ENCODE measurements at places on chromosomes 5 and 9.

DNA sequence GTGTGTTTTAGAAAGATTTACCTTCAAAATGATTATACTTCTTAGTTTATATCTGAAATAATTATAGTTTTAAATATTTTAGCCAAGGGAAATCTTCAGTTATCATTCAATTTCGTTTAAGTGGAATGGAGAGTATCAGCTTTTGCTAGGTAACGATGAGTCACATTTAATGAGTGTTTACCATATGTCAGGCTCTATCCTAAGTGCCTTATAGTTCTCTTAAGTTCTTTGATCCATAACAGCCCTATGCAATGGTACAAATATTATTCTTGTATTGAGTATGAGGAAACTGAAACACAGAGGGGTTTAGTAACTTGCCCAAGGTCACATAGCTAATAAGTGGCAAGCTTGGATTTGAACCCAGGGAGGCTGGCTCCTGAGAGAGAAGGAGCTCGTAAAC is 37.5 kb upstream of the SHB start:
- DNase-seq = no peak

DNA sequence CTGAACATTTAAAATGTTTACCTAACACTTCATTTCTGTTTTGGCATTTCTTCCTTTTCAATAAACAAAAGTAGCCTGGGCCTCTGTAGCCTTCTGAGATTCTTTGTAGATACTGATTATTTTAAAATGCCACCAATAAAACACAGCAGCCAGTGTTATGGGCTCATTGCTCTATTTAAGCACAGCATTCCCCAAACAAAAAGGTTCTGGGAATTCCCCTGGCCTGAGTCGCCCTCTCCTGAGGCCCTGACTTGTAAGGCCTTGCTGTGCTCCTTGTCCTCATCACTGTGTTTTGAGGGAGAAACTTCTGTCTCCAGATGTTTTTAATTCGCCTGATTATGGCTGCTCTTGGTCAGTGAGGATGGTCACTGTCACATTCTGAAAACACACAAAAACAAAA is 33.0 kb upstream of the CTXN3 start:
- no peak for DNase-seq

GRCh38 chr9:129336130-129336528 is 158.1 kb upstream of the IER5L start:
- DNase-seq = no peak

GRCh38 chr9:84212246-84212645 is 128.3 kb downstream of the SLC28A3 start:
- DNase-seq = no peak

DNA sequence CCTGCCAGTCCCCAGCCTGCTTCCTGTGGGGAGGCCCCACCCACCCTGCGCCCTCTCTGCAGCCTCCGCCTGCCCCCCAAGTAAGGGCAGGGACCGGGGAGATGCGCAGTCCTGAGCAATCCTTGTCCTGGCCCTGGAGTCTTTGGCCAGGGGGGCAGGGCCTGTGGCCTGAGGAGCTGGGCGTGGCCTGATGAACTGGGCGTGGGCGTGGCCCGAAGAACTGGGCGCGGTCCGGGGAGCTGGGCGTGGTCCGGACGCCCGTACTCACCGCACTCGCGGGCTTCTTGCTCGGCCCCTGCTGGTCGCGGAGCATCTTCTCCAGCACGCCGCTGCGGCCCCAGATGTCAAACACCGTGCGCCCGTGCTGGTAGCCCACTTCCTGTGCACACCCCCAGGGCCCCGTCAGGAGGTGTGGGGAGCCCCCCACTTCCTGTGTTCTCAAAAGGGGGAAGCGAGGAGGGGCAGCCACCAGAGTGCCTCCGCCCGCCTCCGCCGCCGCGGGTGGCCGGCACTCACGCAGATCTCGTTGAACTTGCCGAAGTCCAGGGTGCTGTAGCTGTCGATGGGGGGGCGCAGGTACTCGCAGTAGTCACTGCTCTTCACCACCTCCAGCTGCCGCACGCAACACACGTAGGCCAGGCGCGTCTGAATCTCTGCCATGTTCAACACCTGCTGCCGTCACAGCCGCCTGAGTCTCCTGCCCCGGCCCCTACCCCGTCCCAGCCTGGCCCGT is 2.7 kb upstream of the NSMF start:
- DNase-seq = peak; percentile 66

- no peak for DNase-seq
Measured at GRCh38 chr5:3225201-3225960, 370.3 kb upstream of the IRX1 start.

DNA sequence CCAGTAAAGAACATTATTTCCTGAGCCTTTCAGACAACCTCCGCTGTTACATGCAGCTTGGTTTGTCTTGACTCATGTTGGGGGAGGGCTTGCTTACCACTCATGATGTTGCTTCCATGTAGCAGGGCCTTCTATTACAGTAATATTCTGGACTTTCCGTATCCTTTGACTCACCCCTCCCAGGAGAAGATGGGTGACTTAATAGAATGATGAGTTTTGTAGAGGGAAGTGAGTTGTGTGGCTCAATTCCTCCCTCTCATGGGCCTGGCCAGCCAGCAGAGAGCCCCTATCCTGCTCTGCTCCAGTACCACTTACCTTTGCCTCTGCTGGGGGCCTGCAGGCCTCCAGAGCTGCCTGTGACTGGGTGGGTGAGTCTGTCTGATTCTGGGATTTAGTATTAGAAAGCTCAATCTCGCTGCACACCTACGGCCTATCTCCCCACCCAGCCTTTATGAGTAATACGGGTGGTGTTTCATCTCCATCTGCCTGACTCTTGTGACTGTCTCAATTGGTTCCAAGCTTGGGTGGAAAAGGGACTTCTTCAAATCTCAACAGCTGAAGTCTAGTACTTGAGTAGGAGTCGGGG is 52.6 kb upstream of the KLF9 start:
- DNase-seq = no peak

- DNase-seq = no peak
Measured at GRCh38 chr5:79886456-79886855, 104.6 kb downstream of the MTX3 start.

DNA sequence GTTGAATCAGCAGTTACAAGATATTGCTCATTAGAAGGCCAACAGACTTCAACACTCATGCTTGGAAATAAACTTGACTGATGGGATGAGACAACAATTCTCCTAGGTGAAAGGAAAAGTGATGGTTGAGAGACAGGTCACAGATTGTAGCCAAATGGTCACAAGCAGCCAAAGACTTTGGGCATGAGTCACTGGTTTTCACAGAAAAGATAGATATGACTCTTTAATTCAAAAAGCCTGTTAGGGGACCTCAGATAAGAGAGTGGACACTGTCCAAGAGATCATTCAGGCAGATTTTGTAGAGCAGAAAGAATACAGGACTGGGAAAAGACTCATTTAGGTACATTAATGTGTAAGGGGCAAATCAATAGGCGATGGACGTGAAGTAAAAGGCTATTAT is 982.5 kb downstream of the MAT2B start:
- DNase-seq = no peak

GRCh38 chr5:72228960-72229359 is 91.1 kb downstream of the MRPS27 start:
- no peak for DNase-seq

DNA sequence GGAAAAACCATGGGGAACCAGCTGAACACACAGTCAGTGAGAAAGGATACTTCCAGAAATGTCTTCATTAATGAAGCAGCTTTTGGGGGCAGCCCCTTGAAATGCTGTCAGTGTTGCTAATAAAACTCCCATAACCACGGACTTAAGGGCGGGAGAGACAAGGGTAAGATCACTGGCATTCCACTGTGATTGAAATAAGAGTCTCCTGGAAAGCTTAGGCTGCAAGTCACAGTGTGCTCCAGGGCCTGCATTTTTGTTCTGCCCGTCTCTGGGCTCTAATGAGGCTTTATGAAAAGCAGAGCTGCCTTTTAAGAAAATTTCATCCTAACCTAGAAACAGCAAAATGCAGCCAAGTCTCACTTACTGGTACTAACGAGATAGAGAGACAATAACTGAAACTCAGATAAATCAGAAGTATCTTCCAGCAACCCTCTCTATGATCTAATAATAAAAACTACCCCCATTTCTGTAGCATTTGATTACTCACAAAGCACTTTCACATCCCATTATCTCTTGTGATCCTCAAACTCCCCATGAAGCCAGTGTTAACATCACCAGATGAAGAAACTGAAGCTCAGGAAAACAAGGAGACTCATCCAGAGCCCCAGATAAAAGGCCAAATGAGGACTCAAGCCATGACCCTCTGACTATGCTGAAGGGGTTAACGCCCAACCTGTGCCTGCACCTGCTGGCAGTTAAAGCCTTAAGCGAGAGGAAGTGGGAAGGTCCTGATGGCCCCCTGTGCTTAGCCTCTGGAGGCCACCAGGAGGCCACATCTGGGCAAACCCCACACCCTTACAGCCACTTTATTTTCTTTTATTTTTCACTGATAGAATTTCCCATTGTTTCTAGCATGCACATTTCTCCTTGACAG is 37.5 kb downstream of the SPOCK1 start:
- DNase-seq = no peak

Data from stimulated activated CD8-positive, alpha-beta memory T cell treated with anti-CD3 and anti-CD28 coated beads, Interleukin-7, amount 100 ng/mL, for 24 hours (primary cell).